ENCODE measurements at places on chromosomes 2 and 18. TPM values are rescaled to one million over a fixed set of nuclear protein-coding genes. Genes with fewer than 3 reads are reported as not detected.
A peak's percentile ranks its signal among the peaks of the same experiment; 100 is the strongest.

DNA sequence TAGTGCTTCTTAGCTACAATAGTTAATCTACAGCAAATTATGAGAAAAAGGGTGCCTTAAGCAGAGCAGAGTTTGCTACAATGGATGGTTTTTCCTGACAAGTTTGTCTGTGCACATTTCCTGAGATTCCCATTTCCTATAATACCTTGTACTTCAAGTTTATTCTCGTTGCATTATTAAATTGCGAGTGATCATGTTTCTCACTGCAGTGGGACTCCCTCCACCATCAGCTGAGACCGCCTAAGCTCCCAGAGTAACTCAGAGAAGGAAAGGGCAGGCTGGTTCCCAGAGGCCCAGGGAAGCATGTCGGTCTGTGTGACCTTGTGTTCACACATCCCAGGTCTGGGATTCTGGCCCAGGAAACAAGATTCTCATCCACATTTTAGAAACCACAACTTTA lies 162.1 kb downstream of the ARL4C start:
- no peak for ATAC-seq

GRCh38 chr18:12015416-12016062 lies 34.2 kb downstream of the IMPA2 start:
- no peak for ATAC-seq

- ATAC-seq, result no peak
Observed at GRCh38 chr2:162537651-162538050, 193.7 kb downstream of the GCA start.

DNA sequence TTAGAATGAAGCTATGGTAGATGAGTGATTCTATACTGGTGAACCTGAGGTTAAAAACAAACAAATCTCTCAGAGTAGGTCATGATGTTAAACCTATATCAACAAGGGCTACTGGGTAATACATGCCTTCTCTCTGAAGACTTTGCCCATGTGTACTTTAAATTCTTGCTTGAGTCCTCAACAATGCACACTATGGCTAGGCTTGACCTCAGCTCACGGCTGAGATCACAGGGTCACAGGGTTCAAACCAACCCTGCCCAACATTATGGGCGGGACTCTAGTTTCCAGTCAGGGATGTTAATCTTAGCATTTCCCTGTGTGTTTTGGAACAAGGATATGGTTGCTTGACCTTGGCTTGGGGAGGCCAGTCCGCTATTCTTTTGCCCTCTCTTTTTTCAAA lies 7.7 kb downstream of the CD28 start:
- peak; percentile 34 for ATAC-seq

DNA sequence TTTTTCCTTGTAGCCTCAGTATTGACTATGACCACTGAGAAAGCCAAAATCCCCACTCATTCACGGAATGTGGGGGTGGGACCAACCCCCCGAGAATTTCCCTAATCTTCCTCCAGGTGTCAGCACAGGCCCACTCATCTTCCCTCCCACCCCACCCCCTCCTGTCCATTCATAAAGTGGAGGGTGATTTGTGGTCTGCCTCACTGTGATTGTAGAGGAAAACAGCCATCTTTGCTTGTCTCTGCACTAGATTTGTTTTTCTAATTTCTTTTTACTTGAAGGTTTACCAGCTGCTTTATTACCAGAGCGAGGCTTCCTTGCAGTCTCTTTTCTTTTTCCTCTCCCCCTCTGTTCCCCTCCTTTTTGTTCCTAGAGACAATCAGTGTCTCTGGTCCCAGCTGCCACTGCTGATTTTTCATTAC lies 171.8 kb downstream of the ICOS start:
- ATAC-seq, result peak; percentile 31

GRCh38 chr2:211709389-211709788 lies 829.2 kb downstream of the ERBB4 start:
- no peak for ATAC-seq

DNA sequence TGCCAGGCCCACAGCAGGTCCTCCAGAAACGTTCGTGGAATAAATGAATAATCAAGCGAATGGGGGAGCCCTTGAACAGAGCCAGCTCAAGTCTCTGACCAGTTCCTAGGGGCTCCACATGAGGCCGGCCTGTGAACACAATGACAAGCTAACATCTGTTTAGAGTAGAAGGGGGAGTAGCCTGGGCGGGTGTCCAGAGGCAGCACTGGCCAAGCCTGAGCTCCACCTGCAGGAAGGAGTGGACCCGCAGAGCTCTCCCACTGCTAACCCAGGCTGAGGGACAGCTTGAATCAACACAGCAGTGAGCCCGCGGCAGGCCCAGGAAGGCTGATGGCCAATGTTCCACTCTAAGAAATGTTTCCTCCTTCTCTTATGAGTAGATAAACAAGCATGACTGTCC lies 234.8 kb upstream of the RAB6C start:
- no peak for ATAC-seq

- ATAC-seq, result no peak
Observed at GRCh38 chr2:156647377-156648010, 211.3 kb downstream of the GPD2 start.

DNA sequence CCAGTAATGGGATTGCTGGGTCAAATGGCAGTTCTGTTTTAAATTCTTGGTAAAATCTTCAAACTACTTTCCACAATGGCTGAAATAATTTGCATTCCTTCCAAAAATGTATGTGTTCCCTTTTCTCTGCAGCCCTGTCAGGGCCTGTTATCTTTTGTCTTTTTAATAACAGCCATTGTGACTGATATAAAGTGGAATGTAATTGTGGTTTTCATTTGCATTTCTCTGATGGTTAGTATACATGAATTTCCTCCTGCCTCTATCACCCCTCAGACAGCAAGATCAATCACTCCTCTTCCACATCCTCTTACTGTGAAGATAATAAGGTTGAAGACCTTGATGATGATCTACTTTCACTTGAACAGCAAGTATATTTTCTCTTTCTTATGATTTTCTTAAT lies 304.8 kb upstream of the FSIP2 start:
- no peak for ATAC-seq

DNA sequence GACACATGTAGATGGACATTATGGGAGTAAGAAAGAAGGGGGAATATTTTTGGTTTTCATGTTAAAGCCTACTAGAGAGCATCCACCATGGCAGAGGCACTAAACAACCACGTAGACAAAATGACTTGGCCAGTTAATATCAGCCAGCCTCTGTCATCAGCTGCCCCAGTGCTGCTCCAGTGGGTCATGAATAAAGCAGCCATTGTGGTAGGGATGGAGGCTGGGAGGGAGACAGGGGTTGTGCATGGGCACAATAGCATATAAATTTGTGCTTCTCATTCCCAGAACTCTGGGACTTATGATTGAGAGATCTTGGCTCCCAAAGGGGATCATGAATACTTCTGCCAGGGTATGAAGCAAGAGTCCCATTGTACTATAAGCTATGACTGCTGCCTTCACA lies 31.1 kb upstream of the CXCR4 start:
- ATAC-seq, result no peak

DNA sequence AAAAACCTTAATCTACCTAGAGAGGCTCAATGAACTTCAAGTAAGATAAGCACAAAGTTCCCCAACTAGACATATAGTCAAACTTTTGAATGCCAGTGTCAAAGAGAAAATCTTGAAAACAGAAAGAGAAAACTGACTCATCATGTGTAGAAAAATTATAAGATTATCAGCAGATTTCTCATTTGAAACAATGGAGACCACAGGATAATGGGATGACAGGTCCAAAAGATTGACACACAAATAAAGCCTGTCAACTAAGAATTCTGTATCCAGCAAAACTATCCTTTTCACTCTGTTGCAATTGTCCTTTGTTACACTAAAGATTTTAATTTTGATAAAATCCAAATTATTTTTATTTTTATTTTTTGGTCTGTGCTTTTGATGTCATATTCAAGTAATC lies 61.6 kb downstream of the COPS8 start:
- no peak for ATAC-seq

DNA sequence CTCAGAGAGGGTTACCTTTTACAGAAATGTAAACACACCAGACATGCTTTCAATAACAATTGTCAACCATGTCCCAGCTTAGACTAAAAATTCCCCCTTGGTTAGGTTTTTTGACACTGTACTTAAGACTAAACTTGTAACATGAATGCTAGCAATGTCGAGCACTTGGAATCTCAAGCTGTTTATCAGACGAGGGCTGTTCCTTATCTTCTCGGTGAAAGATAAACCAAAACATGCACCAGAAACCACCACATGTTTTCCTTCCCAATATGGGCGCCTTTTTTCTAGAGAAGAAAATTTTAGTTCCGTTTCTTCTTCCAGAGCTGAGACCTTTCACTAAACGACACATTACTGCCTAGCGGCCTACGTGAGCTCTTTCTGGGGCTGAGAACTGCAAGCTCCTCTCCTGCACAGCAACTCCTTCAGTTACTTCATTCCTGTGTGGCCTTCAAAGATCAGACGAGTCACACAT lies 42.4 kb upstream of the ACKR3 start:
- no peak for ATAC-seq

DNA sequence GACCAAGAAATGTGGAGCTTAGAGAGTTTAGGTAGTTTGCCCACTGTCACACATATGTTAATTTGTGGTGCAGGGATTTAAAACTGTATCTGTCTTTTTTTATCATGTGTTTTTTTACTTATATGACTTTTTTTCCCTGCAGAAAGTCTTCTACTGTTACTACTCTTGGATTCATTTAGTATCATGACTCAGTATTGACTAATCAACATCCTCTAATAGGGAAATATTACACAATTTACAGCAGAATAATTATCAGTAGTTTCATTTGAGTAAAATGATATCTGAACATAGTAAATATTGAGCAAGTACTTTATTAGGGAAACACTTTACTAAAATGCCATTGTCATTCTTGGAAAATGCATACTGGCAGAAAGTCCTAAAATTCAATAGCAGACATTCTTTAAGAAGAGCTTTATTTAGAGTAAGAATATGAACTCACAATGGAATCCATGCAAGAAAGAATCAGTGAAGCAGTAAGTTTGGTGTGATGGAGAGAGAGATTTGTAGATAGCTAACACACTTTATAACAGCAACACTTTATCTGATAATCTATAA lies 425.9 kb upstream of the SLC8A1 start:
- no peak for ATAC-seq

- ATAC-seq, result no peak
Observed at GRCh38 chr18:31884020-31884419, 58.9 kb downstream of the TRAPPC8 start.

DNA sequence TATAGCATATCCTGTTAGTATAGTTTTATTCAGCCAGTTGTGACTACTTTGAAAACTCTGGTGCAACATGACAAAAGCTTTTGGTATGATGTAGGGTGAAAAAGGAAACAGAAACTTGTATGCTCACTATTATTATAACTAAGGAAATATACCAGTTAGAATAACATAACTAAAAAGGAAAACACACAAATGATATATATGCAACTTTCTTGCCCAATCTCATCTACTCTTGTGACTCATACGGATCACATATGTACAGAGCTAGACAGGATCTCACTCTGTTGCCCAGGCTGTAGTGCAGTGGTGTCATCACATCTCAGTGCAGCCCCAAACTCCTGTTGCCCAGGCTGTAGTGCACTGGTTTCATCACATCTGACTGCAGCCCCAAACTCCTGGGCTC lies 12.4 kb upstream of the TLK1 start:
- peak; percentile 99 for ATAC-seq

DNA sequence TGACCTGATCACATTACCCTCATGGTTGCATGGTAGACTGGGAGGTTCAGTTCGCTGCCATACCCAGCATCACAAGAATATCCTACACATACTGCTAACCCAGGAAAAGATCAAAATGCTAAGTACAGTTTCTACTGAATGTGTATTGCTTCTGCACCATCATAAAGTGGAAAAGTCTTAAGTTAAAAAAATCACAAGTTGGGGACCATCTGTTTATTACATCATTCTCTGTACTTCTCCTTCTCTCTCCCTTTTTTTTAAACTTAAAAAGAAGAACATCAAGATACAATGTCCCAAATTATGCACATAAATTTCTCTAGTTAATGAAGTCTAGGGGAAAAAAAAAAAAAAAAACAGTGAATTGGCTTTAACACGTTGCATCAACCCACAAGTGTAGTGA lies 43.3 kb downstream of the NBAS start:
- no peak for ATAC-seq

DNA sequence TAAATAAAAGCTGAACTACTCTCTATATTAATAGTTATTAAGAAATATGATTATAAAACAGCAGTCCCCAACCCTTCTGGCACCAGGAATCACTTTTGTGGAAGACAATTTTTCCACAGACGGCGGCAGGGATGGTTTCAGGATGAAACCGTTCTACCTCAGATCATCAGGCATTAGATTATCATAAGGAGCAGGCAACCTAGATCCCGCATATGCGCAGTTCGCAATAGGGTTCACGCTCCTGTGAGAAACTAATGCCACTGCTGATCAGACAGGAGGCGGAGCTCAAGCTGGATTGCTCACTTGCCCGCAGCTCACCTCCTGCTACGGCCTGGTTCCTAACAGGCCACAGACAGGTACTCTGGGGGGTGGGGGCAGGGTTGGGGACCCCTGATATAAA lies 19.3 kb upstream of the DSG2 start:
- ATAC-seq, result no peak

DNA sequence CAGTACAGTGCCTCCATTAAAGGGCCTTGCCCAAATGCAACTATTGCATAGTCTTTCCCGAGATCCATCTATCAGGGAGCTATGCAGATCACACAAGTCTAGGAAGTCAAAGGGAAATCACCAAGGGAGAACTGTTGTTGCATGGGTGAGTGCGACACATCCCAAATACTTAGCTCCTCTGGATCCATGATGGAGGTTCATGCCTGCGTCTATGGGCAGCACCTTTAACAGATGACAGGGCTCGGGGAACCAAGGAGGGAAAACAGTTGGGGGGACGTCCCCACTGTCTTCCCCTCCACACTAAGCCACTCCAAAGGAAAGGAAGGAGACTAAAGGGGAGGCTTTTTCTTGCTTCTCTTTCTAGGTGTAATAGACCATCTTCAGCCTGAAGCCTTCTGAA lies 552.8 kb upstream of the PKDCC start:
- ATAC-seq, result no peak

PAX3 gene
- total RNA-seq, result not detected

ACKR3 gene
- 0.86 TPM for total RNA-seq

SIX3 gene
- total RNA-seq, result not detected

KIF1A gene
- total RNA-seq, result 1.1 TPM

CHN1 gene
- total RNA-seq, result 8.8 TPM

GPR17 gene
- total RNA-seq, result not detected

POTEC gene
- 0.04 TPM for total RNA-seq

LPIN1 gene
- 59.0 TPM for total RNA-seq

TEX44 gene
- total RNA-seq, result not detected

DUSP19 gene
- total RNA-seq, result 1.6 TPM

IL1A gene
- total RNA-seq, result 4.3 TPM

All from activated T-helper 17 cell treated with anti-CD3 and anti-CD28 coated beads, Interleukin-2, amount 50 U/mL, for 72 hours (primary cell).